ENCODE measurements at places on chromosomes 3 and 15.

DNA sequence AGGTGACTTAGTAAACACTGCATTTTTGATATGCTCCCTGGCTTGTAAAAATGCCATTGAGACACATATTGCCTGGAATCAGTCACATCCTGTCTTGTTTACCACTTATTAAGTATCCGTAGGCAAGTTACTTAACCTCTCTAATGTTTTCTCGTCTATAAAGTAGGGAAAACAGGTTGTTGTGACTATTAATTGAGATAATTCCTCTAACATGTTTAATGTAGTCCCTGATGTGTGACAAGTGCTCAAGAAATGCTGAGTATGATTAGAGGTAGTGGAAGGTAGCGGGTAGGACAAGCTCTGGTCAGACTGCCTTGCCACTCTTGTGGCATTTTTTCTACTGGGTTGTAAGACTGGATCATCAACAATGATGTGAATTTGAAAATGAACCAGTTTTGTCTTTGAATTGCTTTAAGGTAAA, 54.1 kb downstream of the NFKBIZ start:
- no peak for DNase-seq

GRCh38 chr15:25862472-25863110, 536 bp downstream of the ATP10A start:
- no peak for DNase-seq

- DNase-seq = no peak
These were observed 7.4 kb upstream of the TBC1D5 start for GRCh38 chr3:17749705-17750293.

GRCh38 chr3:141065258-141065657, 14.1 kb downstream of the SPSB4 start:
- DNase-seq = no peak

- no peak for DNase-seq
These were observed 87.0 kb downstream of the IGF1R start for GRCh38 chr15:98735304-98735703.

- no peak for DNase-seq
These were observed 776.8 kb downstream of the GRM7 start for GRCh38 chr3:7637694-7638093.

GRCh38 chr3:51403675-51404074, 12.6 kb downstream of the RBM15B start:
- DNase-seq = no peak

DNA sequence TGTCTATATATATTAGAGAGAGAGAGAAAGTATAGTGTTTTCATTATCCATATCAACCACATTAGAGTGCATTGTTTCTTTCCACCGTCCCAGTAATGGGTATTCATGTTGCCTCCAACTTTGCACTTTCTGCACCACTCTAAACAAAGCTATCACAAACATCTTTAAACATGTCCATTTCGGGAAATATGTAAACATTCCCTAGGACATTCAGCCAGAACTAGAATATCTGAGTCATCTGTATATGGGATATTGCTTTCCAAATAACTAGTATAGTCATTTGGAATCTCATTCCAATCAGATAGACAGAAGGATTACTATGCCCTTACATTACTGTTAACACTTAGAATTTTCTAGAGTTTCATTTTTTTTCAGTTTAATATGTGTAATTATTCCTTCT, 914.9 kb upstream of the EPHA6 start:
- no peak for DNase-seq

GRCh38 chr3:148839805-148840204, 12.2 kb downstream of the CPB1 start:
- DNase-seq = no peak

DNA sequence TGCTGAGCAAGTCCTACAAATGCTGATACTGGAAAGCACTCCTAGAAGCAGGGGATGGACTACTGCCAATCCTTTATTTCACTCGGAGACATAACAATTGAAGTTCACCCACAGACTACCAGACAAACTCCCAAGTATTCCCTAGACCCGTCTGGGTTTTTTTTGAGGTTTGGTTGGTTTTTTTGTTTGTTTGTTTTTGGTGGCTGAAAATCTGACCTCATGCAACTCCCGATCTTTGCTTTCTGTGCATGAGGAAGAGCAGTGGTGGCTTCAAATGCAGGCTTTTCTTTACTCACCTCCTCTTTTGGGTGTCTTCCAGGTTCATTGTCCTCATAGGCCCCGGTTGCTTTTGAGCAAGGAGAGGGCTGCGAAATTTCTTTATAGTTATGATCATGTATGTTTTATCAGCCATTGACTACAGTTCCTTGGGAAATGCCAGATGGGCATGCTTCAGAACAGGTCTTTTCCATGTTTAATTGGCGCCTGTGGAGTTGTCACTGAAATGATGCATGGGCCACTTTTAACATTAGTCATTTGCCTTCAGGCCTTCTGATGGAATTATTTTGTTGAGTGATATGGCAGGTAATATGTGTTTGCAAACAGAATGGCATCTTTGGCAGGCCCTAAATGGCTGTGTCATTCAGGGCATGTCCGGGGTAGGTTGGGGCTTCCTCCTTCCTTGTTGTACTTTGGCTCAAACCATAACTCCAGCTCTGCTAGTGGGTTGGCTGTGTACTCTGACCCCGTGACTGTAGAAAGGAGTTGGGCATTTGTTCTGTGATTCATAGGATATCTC, 81.3 kb upstream of the ZBED2 start:
- no peak for DNase-seq

- DNase-seq = no peak
These were observed 142.0 kb upstream of the ATP2B2 start for GRCh38 chr3:10647376-10647775.

DNA sequence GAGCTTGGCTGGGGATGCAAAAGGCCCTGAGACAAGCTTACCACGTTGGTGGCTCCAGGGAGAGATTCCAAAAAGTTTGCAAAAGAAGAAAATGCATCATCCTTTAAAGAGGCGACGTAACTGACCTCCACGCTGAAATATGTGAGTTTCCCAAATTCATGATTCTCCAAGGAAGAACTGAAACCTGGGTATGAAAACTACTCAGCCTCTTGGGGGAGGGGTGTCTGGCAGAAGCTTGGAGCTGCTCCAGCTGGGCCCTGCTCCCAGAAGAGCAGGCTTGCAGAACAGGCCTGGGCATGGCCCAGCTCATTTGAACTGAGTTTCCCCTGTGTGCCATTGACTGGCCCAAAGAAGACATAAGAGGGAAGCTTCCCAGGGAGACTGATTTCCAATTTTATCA, 20.5 kb downstream of the CPN2 start:
- no peak for DNase-seq

DNA sequence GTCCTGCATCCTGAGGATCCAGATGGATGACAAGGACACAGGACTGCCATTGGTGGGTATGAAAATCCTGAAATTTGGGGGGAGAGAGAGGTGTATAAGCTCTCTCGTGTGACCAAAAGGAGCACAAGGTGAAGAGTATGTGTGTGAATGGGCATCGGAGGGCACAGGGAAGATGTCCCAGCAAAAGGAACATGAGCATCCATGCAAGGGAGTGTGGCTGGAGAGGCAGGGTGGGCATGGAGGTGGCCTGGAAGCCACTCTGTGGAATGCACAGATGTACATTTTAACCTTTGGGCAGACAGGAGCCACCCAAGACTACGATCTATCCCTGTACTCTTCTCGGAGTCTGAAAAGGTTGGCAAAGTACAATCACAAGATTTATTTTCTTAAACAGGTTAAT, 54.5 kb downstream of the CAPN7 start:
- no peak for DNase-seq

- DNase-seq = no peak
These were observed 76.3 kb upstream of the NR2F2 start for GRCh38 chr15:96254173-96254572.

- no peak for DNase-seq
These were observed 63.3 kb downstream of the ULK4 start for GRCh38 chr3:41898631-41899030.

- DNase-seq = no peak
These were observed 173.7 kb upstream of the SLC2A2 start for GRCh38 chr3:171200052-171200749.

DNA sequence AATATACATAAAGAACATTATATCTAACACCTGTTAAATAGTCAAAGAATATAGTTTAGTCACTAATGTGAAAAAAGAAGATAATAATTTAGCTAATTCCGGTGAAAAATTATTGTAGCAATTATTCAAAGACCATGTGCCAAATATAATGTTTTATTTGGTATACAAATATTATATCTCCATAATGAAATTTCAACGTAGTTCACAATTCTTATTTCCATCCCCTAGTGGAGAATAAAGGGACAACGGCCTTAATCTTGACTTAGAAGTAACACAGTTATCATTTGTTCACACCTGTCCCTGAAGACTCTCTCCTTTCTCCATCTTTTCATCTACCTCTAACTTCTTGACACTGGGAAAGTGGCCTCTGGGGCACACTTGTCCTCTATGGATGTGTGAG, 213.4 kb downstream of the ERC2 start:
- no peak for DNase-seq

DNA sequence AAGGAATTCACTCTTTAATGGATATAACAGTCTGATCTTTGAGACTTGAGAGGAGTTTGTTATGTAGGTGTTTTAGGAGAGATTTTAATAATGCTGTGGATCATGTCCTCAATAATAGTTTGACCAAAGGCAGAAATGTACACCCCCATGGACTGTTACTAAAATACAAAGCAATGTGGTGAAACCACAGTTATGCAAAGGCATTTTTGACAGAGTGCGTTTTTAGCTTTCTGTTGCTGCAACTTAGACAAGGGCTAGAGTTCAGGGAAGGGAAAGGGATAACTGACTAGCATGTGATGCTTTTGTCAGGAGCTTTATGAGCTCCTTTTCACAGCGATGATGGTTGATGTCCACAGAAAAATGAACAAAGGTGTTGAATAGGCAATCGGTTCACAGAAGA, 3.6 kb upstream of the STARD5 start:
- DNase-seq = no peak

DNA sequence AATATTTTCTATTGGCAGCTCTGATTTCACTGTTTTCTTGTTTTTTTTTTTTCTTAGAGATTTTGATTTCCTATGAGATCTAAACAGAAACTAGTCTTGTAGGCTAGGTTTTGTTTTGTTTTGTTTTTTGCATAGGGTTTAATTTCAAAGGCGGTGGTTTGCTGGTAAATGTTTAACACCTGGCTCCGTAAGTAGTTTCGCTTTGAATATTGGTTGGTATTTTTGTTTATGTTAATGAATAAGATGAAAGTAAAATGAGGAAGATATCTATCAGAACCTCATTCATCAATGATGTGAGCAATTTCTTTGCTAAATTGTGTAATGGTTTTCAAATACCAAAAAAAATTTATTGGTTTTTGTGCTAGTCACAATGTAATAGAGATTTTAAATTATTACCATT, 39.7 kb upstream of the TM4SF1 start:
- DNase-seq = no peak

DNA sequence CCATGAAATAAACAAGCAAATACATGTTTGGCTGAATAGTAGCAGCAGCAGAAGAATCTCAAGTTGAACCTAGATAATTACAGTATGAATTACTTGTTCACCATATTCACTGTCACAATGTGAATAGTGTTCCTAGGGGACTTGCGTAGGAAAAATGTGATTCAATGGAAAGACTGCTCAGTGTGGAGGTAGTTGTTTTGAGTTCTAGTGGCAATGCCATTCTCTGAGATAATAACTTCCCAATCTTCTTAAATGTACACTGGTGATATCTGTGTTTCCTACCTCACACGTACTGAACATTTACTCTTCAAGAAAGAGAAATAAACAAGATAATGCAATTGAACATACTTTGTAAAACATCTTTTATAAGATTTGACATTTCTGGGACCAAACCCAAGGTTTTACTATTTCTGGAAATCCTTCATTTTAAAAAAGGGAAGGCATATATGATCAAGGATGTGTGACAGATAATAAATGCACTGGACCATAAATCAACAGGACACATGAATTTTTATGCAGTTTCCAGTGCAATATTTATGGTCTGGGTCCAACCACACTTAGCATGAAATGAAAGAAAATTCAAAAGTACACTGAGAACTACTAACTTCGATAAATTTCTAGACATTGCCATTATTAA, 598.3 kb upstream of the ZNF385D start:
- DNase-seq = no peak

- DNase-seq = no peak
These were observed 28.2 kb downstream of the CSTA start for GRCh38 chr3:122353215-122353614.

Data from midbrain (tissue), 1 donor.